ENCODE measurements at places on chromosomes 11 and 22.
A peak's percentile ranks its signal among the peaks of the same experiment; 100 is the strongest.

GRCh38 chr11:44607319-44607962 is 42.0 kb downstream of the CD82 start:
- H3K4me1 ChIP-seq = peaks cover 37% of the 10 kb centered on the region
- DNase-seq = no peak
- no peaks in the 10 kb centered on the region for H3K36me3 ChIP-seq
- no peak overlapping the region for H3K4me3 ChIP-seq
- H3K27me3 ChIP-seq = peaks cover 8% of the 10 kb centered on the region

DNA sequence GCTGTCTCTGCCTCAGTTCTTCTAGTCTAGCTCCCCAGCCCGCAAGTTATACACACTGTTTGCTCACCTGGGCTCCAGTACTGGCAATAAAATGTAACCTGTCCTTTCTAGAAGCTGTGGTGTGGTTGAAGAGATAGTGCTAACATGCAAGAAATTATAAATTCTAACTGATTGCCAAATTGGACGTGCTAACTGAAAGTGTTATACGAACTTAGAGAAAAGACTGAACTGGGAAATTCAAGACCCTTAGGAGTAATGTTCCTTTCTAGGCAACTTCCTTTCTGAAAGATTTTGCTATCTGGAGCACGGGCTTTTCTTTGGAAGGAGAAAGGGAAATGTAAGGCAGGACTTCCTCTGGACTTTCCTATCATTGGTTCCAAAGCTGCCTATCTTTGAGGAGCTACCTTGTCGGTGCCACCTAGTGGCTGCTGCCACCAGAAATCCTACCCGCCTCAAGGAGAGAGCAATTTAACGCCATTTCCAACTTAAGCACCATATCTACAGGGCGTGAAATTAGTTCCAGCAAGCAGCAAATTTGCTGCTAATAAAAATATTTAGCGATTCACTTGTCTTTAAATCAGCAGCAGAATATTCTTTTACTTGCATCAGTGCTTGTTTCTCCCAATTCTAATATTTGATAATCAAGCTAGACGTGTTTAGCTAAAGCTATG is 12.7 kb upstream of the TMEM218 start:
- peaks cover 19% of the 10 kb centered on the region for H3K4me1 ChIP-seq
- no peak overlapping the region for H3K4me3 ChIP-seq
- DNase-seq = peak; percentile 38
- peaks cover 49% of the 10 kb centered on the region for H3K27me3 ChIP-seq
- H3K27ac ChIP-seq = no peak overlapping the region

- DNase-seq = no peak
- peaks cover 15% of the 10 kb centered on the region for H3K4me1 ChIP-seq
- no peak overlapping the region for H3K4me3 ChIP-seq
- H3K27ac ChIP-seq = no peak overlapping the region
- peaks cover 17% of the 10 kb centered on the region for H3K36me3 ChIP-seq
- H3K27me3 ChIP-seq = no peaks in the 10 kb centered on the region
Measured at GRCh38 chr22:37929390-37929789, 23.3 kb downstream of the MICALL1 start.

DNA sequence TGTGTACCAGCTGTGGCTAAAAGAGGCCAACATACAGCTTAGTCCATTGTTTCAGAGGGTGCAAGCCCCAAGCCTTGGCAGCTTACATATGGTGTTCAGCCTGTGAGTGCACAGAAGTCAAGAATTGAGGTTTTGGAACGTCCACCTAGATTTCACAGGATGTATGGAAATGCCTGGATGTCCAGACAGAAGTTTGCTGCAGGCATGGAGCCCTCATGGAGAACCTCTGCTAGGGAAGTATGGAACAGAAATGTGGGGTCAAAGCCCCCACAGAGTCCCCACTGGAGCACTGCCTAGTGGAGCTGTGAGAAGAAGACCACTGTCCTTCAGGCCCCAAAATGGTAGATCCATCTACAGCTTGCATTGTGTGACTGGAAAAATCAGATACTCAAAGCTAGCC is 42.2 kb upstream of the PTH start:
- no peak for DNase-seq
- no peak overlapping the region for H3K27ac ChIP-seq
- H3K27me3 ChIP-seq = peaks cover 3% of the 10 kb centered on the region
- no peak overlapping the region for H3K4me3 ChIP-seq

DNA sequence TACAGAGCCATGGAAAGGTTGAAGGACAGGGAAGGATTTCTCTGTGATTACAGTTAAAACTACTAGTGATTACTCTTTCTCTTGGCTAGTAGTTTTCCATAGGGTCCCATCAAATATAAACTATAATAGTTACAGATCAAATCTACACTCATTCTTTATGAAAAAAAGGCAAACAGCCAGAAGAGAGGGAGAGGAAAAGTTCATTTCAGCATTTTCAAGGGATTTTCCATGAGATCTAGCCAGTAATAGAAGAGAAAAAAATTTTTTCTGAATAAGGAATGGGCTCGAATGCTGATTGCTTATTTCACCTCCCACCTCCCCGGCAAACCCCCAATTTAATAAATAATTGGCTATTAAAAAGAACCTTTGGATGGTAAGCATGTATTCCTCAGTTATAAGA is 74.8 kb upstream of the BLID start:
- H3K36me3 ChIP-seq = no peaks in the 10 kb centered on the region
- no peak for DNase-seq
- H3K27ac ChIP-seq = no peak overlapping the region

DNA sequence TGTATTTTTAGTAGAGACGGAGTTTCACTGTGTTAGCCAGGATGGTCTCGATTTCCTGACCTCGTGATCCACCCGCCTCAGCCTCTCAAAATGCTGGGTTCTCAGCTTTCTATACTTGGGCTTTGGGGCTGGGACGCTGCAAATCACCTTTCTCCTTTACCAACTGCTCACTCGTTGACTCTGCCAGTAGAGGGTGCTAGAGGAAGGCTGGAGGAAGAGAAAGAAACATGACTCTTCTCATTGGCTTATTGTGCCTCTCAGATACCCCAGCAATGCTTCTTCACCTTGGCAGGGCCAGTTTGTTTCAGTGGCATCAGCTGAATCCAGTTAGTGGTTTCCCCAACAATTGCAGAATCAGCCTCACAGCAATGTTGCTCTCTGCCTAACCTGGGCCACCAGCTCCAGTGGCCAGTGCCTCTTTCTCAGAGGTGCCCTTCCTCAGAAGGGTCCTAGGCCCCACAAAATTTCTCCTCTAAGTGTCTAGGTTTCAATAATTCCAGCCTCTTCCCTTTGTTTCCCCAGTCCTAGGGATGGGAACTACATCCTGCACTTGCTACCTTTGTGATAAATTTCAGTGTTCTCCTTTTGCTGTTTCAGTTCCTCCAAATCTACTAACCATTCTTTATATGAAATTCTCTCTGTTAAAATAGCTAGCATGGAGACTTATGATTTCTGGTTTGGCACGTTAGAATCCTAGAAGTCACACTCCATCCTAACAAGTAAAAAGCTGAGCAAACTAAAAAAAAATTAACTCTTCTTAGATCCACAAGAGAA is 71.5 kb upstream of the VSTM5 start:
- no peaks in the 10 kb centered on the region for H3K27me3 ChIP-seq
- H3K4me1 ChIP-seq = no peaks in the 10 kb centered on the region
- no peaks in the 10 kb centered on the region for H3K36me3 ChIP-seq
- H3K27ac ChIP-seq = no peak overlapping the region
- DNase-seq = peak; percentile 49

DNA sequence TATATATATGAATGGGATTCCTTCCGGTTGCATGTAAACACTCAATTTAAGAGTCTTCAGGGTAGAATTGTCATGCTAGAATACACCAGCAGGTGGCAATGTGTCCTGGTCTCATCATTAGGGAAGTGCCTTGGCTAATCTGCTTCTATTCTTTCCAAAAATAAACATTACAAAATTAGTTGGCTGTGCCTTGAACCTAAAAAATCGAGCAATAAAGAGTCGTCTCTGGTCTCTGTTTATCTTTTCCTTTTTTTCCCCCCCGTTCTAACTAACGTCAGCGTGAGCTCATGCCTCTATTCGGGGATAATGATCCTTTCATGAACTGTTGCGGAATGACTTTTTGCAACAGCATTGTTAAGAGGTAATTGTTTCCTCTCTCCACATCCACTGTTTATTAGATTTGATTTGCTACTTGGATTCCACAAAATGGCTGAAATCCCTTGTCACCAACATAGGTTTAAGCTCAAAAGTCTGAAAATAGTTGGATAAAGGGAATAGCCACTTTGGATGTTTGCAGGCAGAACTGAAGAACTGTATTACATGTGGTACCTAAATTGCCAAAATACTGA is 1.2 kb upstream of the ARHGEF12 start:
- DNase-seq = peak; percentile 60
- H3K4me1 ChIP-seq = peaks cover 38% of the 10 kb centered on the region
- peak overlapping the region; percentile 79 for H3K4me3 ChIP-seq
- H3K27ac ChIP-seq = no peak overlapping the region

- DNase-seq = no peak
- H3K36me3 ChIP-seq = peaks cover 10% of the 10 kb centered on the region
- peaks cover 10% of the 10 kb centered on the region for H3K27me3 ChIP-seq
- no peak overlapping the region for H3K27ac ChIP-seq
Measured at GRCh38 chr11:10725114-10725906, 25.7 kb upstream of the CTR9 start.

DNA sequence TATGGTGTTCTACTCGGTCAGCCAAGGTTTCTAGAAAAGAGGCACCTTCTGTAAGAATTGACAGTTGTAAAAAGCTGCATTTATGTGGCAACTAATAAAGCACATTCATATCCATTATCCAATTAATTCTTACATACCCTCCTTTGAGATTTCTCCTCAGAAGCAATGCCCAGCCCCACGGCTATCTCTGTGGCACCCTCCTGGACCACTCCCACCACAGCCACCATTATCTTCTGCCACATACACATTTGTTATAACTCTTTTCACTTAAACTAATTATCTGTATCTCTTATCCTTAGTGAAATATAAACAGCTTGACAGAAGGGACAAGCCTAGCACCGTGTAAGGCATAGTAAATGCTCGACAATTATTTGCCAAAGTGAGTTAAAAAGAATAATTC is 48.5 kb downstream of the PAK1 start:
- no peak overlapping the region for H3K4me3 ChIP-seq
- no peaks in the 10 kb centered on the region for H3K27me3 ChIP-seq
- no peak overlapping the region for H3K27ac ChIP-seq
- no peaks in the 10 kb centered on the region for H3K4me1 ChIP-seq

DNA sequence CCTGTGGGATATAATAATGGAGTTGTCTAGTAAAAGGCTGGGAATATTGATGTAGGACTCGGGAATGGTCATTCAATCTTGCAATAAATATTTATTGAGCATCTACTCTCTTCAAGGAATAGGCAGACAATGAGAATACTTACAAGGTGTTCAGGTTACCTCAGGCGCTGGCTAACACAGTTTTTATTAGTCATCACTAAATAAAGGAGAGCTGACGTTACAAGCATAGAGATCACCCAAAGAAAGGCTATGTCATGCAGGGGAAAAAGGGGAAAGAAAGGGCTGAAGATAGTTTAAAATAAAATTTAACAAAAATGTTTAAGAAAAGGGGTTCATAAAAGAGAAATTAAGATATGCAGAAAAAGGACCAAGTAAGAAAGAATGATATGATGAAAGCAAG is 15.8 kb upstream of the CTSC start:
- H3K4me1 ChIP-seq = peaks cover 5% of the 10 kb centered on the region
- no peaks in the 10 kb centered on the region for H3K36me3 ChIP-seq
- H3K27ac ChIP-seq = no peak overlapping the region
- no peak overlapping the region for H3K4me3 ChIP-seq

DNA sequence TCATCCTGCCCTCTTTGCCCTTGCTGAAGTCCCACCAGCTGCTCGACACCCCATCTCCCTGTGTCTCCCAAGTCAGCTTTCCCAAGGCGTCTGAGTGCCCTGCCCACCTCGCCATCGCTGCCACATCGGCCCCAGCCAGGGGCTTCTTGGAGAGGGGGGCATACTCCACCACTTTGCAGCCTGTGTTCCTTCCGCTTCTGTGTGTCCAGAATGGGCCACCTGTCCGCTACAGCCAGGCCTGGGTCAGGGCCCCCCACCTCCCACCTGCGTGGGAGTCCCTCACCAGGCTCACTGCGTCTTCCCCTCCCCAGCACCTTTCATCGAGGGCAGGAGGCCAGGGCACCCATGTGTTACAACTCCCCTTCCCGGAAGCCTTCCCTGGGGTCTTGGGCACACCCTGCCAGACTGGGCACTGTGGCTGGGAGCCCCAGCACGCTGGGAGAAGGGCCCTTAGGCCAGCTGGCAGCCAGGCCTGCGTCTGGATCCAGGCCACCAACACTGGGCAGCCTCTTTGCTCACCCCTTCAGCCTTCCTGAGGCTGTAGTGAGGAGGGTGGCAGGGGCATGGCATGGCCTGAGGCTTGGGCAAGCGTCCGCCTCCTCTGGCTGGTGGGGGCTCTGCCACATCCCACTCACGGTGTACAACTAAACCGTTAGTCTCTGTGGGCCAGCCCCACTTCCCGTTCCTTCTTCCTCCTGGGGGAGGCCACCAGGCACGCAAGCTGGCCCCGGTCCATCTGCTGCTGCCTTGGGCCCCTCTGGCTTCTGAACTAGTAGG is 13.4 kb downstream of the CPT1A start:
- H3K4me1 ChIP-seq = no peaks in the 10 kb centered on the region
- H3K27ac ChIP-seq = no peak overlapping the region
- H3K4me3 ChIP-seq = no peak overlapping the region
- H3K36me3 ChIP-seq = no peaks in the 10 kb centered on the region

DNA sequence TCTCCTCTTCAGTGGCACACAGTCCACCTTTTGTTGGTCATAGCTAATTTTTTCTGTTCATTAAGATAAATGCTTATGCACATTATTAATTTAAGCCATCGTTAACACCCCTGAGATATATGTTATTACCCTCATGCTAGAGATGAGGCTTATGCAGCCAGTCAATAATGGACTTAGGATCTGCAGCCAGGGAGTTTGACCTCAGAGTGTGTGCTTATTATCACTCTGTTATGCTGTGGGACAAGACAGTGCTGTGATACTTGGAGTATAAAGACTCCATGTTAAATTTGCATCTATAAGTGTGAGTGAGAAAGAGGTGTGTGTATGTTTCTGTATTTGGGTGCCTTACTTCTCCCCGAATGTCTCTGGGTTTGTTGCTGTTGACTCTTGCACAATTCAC is 969.3 kb downstream of the OPCML start:
- H3K4me3 ChIP-seq = no peak overlapping the region
- no peak for DNase-seq
- peaks cover 26% of the 10 kb centered on the region for H3K4me1 ChIP-seq
- H3K27me3 ChIP-seq = peaks cover 11% of the 10 kb centered on the region

GRCh38 chr22:41288245-41288946 is 2.4 kb upstream of the RANGAP1 start:
- DNase-seq = no peak
- peaks cover 6% of the 10 kb centered on the region for H3K27me3 ChIP-seq
- peak overlapping the region; percentile 62 for H3K4me3 ChIP-seq
- peaks cover 30% of the 10 kb centered on the region for H3K4me1 ChIP-seq
- peaks cover 4% of the 10 kb centered on the region for H3K36me3 ChIP-seq
- no peak overlapping the region for H3K27ac ChIP-seq

DNA sequence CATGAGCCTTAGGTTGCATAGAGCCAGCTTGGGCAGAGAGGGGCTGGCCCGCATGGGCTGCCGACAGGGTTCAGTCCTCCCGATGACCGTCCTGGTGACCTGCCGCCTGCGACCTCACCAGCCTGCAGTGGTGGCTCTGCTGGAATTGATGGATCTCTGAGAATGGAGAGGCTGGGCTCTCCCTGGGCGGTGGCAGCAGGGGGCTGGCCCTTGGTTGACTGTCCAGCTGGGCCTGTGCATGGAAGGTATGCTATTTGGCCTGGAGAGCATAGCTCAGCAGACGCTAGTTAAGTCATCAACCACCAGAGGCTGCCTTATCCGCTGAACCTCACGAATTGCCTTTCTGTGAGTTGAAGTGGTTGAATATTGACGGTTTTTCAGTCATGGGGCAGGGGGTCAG is 19.7 kb downstream of the GRAMD4 start:
- H3K4me1 ChIP-seq = peaks cover 45% of the 10 kb centered on the region
- H3K27ac ChIP-seq = no peak overlapping the region
- no peak for DNase-seq
- H3K36me3 ChIP-seq = peaks cover 34% of the 10 kb centered on the region
- peaks cover 7% of the 10 kb centered on the region for H3K27me3 ChIP-seq

All from nephron progenitor cell (in vitro differentiated cells).